ENCODE measurements at places on chromosomes 3 and 15.

DNA sequence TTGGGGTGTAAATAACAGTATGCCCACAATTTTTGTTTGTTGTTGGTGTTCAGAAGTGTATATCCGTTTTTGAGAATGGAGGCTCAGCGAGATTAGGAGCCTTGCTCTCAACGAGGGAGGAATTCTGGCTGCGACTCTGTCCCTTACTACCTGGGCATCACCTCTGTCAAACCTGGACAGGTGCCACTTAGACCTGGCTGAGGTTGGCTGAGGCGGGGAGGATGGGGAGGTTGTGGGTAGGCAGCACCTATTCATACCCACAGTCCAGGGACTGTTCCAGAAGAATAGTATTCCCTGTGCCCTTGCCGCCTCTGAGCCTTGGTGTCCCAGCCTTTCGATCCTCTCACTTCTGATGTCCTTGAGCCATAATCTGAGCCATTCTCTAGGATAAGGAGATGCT, 99.9 kb downstream of the LINGO1 start:
- DNase-seq, result no peak

DNA sequence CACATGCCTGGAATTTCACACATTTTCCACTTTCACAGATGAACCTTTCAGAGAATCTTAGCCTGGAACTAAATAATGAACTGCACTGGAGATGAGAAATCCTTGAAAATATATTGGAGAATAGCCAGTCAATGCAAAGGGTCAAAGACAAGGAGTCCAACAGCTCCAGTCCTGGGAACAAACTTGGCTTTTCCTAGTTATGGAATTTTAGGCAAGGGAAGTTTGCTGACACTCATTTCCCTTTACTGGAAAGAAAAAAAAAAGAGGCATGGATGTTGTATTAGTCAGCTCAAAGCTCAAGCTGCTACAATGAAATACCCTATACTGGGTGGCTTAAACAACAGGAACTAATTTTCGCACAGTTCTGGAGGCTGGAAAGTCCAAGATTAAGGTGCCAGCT, 690.8 kb upstream of the ARPP21 start:
- DNase-seq, result no peak

GRCh38 chr15:25439369-25439836, 579 bp upstream of the UBE3A start:
- no peak for DNase-seq

DNA sequence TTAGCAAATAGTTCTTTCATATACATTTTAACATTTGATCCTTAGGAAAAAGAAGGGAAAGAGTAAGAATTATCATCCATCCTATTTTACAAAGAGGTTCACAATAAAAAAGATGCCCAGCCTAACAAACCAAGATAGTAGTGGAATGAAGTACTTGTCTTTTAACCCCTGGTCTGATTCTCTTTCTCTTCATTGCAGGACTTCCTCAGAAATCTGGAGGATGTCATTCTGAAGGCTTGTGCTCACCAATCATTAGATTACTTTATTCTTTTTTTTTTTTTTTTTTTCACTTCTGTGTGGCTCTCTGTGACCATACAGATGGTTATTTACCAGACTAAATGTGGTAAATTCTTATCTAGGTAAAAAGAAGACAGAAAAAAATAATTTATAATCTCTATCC, 7.0 kb downstream of the HDGFL3 start:
- no peak for DNase-seq

All from stimulated activated CD4-positive, alpha-beta T cell treated with anti-CD3 and anti-CD28 coated beads, Interleukin-2, amount 100 ng/mL, for 48 hours (primary cell).